ENCODE measurements at places on chromosomes 2 and 18.
A peak's percentile ranks its signal among the peaks of the same experiment; 100 is the strongest.

DNA sequence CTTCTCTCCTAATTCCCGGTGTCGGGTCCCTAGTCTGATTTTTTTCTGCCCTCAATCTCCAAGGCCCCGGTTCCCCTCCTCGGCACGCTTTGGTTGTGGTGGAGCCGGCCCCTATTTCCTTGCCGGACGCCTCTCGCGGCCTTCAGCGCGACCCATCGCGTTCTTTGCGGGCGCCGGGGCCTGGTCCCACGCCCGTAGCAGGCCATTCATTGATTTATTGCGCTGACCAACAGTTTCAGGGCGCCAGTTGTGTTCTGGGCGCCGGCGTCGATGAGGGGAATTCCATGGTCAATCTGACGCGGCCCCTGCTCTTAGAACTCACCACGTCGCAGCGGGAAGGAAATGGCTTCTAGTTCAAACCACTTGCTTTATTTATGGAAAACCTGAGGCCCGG, 396 bp downstream of the CNOT9 start:
- peak; percentile 47 for DNase-seq

- DNase-seq = no peak
These were observed 55.2 kb downstream of the TNP1 start for GRCh38 chr2:216804357-216805350.

GRCh38 chr2:38685116-38685735, 19.3 kb downstream of the GALM start:
- no peak for DNase-seq

DNA sequence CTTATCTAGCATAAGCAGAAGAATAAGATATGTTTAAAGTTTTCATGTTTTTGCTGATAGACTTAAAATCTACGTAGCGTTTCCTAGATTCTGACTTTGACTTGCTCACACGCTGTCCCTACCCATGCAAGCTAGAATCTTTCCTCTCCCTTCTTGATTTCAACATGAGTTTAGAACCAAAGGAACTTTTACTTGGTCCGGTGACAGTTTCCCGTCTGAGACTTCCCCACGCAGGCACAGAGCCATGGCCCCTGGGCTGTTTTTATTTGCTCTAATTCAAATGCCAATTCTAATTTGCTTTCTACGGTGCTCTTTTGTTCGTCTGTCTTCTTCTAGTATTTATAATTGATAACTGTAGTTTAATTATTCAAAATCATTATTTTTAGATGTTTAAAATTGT, 467.7 kb downstream of the PARD3B start:
- no peak for DNase-seq
